ENCODE measurements at places on chromosomes 6 and 20. TPM values are rescaled to one million over a fixed set of nuclear protein-coding genes. Genes with fewer than 3 reads are reported as not detected.

Gene HRH3
- not detected for total RNA-seq

- DNase-seq: peak; percentile 86
Observed at GRCh38 chr6:44074439-44074812, 52.8 kb downstream of the MRPL14 start.

Gene MYLK4
- 1.0 TPM for total RNA-seq

Gene CLPSL2
- not detected for total RNA-seq

Gene TGM3
- total RNA-seq: not detected

- peak; percentile 66 for DNase-seq
Observed at GRCh38 chr20:4795394-4795793, 73.7 kb downstream of the PRND start.

GRCh38 chr6:36685166-36685924 lies 6.8 kb downstream of the CDKN1A start:
- no peak for DNase-seq

Data from right atrium auricular region (tissue), 2 donors.